Stimulated activated CD4-positive, alpha-beta T cell treated with anti-CD3 and anti-CD28 coated beads, Interleukin-2, amount 100 ng/mL, for 48 hours (primary cell): ENCODE measurements at places on chromosomes 12 and 14.

DNA sequence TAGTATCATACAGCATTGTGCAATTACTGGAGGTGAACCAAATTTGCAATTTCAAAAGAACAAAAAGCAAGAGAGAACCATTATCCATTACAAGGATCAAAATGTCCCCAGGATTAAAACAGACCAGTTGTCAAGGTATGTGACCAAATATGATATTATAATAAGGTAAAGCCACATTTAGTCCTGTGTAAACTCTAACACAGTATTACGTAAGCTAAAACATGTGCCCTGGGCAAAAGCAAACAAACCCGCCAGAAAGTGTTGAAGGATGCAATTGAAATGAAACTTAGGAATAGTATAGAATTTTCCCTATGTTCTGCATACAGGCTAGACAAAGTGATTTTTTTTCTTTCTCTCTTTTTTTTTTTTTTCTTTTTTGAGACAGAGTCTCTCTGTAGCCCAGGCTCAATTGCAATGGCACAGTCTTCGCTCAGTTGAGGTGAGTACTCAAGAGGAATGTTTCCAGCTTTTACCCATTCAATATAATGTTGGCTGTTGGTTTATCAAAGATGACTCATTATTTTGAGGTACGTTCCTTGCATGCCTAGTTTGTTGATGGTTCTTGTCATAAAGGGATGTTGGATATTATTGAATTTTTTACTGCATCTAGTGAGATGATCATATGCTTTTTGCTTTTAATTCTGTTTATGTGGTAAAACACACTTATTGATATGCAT is 137.1 kb upstream of the FOXG1 start:
- DNase-seq: no peak

DNA sequence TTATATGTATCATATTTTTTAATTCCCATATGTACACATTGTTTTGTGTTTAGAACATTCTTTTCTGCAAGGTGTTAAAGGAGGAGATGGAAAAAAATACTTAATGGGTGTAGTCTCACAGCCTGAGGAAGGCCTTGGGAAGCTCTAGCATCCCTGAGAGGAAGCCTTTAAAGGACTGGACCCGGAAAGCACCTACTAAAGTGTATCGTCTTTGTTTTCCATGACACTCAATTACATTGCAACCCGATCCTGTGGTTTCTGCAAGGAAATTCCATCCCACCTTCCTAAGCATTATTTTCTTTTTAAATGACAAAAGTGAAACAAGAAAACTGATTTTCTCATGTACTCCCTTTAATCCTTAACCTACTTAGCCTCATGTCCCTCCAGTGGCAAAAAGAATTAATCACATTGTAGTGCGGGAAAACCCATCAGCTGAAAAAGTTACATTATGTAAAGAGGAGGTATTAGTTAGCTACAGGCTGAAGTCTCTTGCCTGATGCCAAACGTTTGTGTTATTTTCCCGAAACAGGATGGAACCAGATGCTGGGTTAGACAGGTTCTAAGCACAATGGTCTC is 147.8 kb upstream of the CPSF6 start:
- DNase-seq: no peak

GRCh38 chr14:69048456-69048855 is 69.4 kb upstream of the ACTN1 start:
- DNase-seq: no peak

DNA sequence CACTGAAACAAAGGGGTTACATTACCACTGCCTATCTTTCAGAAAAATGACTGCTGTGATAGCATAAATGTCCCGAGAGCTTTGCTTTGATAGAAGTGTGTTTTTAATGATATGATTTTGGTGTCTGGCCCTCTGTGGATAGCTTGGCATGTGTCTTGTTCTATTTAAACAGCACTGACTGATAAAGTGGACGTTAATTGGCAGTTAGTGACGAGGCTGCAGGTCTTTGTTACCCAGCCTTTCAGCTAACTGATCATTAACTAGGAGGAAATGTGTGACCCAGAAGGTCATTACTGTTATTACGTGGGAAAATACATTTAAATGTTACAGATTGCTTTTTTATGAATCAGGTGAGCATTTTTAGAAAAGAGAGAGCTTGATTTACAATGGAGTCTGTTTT is 428.3 kb downstream of the DIO2 start:
- no peak for DNase-seq
